ENCODE measurements at places on chromosomes 13 and 19. TPM values are rescaled to one million over a fixed set of nuclear protein-coding genes. Genes with fewer than 3 reads are reported as not detected.

Gene CEBPA
- 5.3 TPM for total RNA-seq

Gene ZNF723
- total RNA-seq = not detected

Gene GSX1
- not detected for total RNA-seq

Gene DACT3
- 22.5 TPM for total RNA-seq

Gene IGSF23
- total RNA-seq = not detected

Gene FAM216B
- total RNA-seq = 6.2 TPM

- no peak for DNase-seq
Observed at GRCh38 chr19:3697094-3697493, 3.2 kb downstream of the PIP5K1C start.

GRCh38 chr19:23285948-23286347 is 35.8 kb upstream of the ZNF724 start:
- DNase-seq = no peak

DNA sequence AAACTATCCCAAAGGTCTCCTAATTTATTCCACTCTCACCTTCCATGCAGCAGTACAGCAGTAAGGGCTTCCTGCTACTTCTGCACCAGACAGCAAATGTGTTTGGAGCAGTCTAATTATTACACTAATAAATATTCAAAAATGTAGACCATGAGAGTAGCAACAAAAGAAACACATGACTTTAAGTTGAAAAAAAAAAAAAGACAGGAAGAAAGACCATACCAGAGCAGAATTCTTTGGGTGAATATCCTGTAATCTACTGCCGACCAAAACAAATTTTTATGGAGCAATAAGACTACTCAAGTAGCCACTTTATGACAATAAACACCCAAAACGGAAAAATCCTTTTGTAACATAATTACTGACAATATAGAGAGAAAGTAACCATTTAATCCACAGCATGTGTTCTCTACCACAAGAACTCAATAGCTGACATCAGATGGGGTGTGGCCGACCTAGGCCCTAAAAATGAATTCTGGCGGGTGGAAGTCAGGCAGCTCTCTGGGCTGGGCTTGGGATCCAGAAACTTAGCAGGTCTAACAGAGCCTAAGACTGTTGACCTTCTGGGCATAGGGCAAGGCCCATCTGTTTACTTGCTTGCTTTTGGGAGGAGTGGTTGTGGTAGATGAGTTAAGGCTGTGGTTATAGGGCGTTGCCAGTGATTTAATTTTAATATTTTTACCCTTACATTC is 4.6 kb downstream of the KLF12 start:
- DNase-seq = no peak

DNA sequence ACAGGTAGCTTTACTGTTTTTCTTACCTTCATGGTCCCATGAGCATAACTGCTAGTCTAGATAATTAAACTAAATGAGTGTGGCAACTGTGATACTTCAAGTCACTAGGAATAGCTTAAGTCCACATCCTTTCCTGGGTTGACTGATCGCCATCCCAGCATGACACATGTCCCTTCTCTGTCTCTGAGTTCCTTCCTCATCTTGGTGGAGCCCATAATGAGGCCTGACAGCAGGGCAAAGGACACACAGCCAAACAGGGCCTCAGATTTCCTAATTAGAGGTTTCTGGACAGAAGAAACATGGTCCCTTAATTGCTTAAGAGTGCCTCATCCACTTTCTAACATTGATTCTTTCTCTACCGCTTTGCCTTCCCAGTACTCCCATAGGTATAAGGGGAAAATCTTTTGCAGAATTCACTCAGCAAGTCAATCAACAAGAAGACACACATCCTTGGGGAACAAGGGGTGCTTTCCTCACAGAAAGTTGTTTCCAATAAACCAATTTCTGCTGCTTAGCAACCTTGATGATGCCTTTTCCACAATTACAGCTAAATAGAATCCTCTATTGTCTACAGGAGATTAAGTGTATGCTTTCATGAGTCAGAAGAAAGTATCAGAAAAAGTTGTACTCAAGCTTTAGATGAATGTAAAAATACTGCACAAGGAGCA is 208.3 kb upstream of the SERP2 start:
- no peak for DNase-seq

GRCh38 chr13:59861676-59862075 is 302.1 kb downstream of the DIAPH3 start:
- no peak for DNase-seq

DNA sequence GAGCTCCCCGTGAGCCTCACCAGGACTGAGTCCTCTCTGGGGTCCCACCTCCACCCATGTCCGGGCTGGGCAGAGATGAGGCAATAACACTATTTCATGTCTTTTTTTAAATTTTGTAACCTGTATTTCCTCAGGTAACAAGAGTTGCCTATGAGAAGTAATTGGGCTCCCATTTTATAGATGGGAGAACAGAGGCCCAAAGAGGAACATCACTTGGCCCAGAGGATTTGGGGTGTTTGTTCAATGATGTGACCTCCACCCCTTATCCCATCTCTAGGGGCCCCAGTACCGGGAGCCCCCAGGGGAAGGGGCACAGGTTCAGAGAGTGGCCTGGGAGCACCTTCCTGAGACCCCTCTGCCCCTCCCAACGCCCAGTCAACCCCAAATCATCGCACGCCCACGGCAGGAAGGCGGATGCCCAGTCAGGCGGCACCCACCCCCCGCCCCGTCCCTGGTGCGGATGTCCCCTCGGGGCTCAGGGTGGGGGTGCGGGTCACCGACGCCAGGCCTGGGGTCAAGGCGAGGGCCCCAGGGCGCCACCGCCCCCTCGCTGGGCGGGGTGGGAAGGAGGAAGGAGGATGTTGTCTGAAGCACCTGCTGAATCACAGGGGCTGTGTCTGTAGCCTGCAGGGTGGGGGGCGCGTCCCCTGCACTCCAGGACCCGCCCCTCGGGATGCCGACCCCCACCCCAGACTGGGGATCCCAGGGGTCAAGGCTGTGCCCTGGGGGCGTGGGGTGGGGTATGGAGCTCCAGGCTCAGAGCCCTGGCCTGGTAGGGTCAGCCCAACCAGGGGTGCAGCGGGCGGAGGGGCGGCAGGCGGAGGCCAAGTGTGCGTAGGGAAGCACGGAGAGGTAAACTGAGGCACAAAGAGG is 9.0 kb upstream of the CIRBP start:
- DNase-seq = no peak

GRCh38 chr13:102707467-102707866 is 12.6 kb upstream of the METTL21C start:
- no peak for DNase-seq

- no peak for DNase-seq
Observed at GRCh38 chr19:7242601-7243258, 51.5 kb downstream of the INSR start.

DNA sequence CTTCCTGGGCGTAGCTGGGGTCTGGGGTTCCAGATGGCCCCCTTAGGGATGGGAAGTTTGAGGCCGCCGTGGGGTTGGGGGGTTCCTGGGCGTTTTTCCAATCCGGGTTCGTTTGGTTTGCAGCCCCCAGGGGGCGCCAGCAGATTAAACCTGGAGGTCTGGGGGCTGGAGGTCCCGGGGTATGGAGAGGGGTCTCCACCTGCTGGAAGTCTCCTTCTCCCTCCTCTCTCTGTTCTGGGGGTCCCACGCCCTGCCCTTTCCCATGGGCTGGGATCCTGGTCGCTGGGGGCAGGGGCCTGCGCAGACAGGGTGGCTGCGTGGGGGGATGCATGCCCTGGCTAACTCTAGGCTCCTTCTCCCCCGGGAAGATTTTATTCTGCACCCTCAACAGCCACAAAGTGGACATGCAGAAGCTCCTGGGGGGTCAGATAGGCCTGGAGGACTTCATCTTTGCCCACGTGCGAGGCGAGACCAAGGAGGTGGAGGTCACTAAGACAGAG is 899 bp downstream of the GIPC3 start:
- DNase-seq = no peak

DNA sequence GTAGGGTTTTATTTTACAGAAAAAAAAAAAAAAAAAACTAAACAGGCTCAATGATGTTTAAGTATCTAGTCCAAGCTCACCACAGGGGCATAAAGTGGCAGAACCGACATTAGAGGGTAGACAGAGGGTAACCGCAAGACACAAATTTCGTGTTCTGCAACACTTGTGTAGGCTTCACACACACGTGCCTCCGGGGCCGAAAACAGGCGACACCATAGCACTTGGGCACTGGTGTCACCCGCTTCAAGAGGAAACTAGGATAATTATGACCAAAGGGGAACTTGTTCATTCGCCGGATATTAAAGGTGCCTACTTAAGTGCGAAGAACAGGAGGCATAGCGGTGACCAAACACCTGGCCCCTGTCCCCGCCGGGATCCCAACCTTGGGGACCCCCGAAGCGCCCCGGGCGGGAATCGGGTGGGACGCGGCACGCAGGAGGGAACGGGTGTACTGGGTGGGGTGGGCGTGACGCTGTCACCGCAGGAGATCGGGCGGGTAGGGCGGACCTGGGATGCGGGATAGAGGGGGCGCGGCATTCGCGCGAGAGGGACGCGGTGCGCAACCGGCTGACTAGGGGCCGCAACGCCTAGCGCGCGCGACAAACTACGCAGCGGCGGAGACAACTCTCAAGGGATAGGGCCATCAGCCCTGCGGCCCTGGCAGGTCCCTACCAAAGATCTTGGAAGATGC is 558 bp downstream of the MZT1 start:
- no peak for DNase-seq
